ENCODE measurements at places on chromosomes 1 and 21. TPM values are rescaled to one million over a fixed set of nuclear protein-coding genes. Genes with fewer than 3 reads are reported as not detected.

DNA sequence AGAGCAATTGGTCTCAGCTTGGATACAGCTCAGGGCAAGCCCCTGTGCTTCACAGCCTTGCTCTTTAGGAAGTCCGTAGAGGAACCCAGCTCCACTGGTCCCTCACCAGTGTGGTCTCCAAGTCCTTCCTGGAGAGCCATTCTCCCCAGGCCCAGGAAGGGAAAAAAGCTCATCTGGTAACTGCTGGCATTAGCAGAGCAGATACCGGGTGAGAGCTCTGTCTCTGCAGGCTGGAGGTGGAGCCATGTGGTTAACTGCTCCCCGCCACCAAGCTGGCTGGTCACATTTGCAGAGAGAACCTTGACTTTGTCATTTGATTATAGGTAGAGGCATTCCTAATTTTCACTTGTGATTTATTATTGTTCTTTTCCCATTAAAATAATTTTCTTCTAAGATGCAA, 169.6 kb downstream of the ROR1 start:
- no peak for DNase-seq

GRCh38 chr1:207058252-207058651, 5.2 kb downstream of the PFKFB2 start:
- no peak for DNase-seq

DNA sequence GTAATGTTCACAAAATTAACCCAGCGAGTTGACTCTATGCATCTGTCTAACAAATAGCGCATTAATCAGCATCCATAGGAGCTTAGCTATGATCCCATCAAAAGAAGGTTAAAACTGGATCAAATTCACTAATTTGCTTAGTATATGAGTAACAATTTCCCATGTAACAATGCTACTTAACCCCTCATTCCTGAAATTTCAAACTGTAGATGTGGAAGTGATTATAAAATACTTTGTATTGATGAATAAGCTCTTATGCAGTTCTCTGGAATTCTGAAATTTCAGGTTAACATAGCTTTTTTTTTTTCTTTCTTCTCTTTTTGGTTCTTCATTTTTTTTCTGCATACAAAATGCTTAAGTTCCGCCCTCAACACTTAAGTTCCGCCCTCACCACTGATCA, 1272.7 kb downstream of the KCNT2 start:
- DNase-seq, result no peak

The ARMH1 gene
- 1.5 TPM for polyA plus RNA-seq

All from keratinocyte (primary cell).